Thyroid gland (tissue), 4 donors: ENCODE measurements at places on chromosomes 1 and 21.

- DNase-seq = no peak
Measured at GRCh38 chr1:63524201-63524600, 876 bp downstream of the EFCAB7 start.

DNA sequence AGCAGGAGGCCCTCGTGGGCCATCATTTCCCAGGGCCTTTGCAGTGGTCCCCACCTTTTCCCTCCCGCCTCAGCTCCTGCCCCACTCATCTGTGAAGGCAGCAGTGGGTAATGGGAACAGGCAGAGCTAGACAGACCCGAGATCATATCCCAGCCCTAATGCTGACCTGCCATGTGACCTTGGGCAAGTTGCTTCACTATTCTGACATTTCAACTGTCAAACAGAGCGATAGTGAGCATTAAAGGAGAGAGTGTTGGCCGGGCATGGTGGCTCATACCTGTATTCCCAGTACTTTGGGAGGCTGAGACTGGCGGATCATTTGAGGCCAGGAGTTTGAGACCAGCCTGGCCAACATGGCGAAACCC is 51.7 kb downstream of the RPS6KA1 start:
- DNase-seq = no peak

DNA sequence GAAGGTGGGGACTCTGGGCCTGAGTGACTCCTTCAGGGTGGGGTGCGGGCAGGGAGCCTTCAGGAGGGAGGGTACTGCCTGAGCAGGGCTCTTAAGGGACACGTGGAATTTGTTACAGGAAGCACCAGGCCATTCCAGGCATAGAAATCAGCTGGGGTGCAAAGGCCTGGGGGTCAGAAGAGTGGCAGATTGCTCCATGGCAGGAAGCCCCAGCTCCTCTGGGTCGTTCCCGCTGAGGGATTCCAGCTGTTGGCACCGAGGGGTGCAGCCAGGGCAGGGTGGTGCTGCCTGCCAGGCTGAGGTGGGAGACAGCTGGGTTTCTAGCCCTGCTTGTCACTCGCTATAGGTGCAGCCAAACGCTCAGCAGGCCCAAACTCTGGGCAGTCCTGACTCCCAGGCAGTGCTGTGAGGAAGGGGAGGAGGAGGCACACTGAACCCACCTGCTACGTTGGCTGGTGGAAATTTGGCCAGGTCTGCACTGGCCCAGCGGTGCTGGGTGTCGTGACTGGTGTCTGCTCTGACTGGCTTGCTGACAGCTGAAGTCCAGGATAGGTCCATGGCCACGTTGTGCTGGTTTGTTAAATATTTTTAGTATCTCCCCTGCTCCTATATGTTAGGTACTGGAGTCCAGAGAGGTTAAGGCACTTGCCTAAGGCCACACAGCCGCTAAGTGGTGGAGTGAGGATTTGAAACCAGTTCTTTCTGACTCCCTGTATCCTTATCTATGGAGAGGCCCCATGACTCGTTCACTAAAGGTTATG is 19.3 kb downstream of the TNFRSF1B start:
- no peak for DNase-seq

DNA sequence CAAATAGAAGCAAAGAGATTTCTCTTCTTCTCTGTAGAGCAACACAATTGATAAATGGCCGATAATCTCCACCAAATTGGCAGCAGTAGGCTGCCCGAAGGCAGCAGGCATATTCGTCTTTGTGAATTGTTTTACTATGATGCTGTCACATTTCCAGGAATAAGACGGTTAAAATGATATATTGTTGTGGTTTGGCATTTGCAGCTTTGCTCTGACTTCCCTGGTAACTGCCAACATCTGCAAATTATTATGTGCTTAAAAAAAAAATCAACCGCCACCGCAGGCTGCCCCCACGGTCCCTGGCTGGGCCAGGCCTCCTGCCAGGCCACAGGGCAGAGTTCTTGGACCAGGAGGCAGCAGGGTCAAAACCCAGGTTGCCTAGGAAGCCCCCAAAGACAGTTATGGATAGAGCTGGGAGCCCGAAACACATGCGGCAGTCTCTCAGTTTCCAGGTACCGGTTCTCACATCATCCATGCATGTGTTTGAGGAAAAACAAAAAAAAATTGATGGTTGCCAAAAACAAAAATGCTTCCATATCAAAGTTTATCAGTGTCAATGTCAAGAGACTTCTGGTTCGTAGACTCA is 179.3 kb downstream of the ETS2 start:
- DNase-seq = no peak

DNA sequence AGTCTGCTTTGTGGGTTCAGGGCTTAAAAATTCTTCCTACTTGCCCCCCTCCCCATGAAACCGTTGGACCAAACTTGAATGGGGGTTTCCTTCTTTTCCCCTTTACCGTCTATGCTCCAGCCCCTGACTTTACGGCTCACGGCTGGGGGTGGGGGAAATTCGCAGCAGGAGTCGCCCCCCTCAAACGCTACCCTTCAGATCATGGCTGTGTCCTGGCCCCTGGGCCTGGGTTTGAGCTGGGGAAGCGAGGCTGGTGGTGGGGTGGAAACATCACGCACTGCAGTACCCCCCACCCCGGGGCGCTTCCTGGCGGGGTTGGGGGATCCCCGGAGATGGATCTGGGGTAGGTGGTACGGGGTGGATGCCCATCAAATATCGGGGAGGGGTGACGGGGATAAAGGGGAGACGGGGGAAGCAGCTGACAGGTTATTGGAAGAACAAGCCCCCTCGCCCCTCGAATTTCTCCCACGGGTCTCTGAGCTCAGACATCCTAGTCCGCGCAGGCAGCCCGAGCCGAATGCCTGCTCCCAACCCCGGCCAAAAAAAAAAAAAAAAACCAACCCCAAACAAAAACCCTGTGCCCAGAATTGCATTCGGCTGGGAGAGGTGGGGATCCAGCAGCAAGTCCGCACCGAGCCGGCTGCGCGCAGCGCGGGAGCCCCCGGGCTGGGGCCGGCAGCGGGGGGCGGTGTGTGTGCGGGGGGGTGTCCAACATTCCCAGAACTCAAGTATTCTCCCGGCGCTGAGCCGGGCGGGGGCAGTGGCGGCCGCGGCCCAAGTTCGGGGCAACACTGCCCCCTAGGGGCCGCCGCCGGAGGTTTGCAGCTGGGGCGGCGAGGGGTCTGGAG is 59.0 kb upstream of the ACOT11 start:
- peak; percentile 81 for DNase-seq

GRCh38 chr1:25194572-25195020 is 37.7 kb downstream of the SYF2 start:
- DNase-seq = no peak
